ENCODE measurements at places on chromosomes 1 and 21. TPM values are rescaled to one million over a fixed set of nuclear protein-coding genes. Genes with fewer than 3 reads are reported as not detected.
A peak's percentile ranks its signal among the peaks of the same experiment; 100 is the strongest.

PADI1 gene
- total RNA-seq: 0.41 TPM

RPTN gene
- total RNA-seq: not detected

DNAJC8 gene
- total RNA-seq: 85.6 TPM

IGSF3 gene
- 32.0 TPM for total RNA-seq

SPRR4 gene
- not detected for total RNA-seq

ADAMTS1 gene
- total RNA-seq: 91.2 TPM

S100A11 gene
- 741 TPM for total RNA-seq

FLAD1 gene
- total RNA-seq: 23.0 TPM

IPO13 gene
- 39.2 TPM for total RNA-seq

AGT gene
- 18.1 TPM for total RNA-seq

TSSK3 gene
- 2.0 TPM for total RNA-seq

GRCh38 chr1:85649591-85649990 is 58.6 kb downstream of the ZNHIT6 start:
- peaks cover 6% of the 10 kb centered on the region for H3K4me1 ChIP-seq
- peaks cover 23% of the 10 kb centered on the region for H3K36me3 ChIP-seq
- H3K27me3 ChIP-seq: no peaks in the 10 kb centered on the region
- no peak for DNase-seq

GRCh38 chr21:36419996-36420395 is 34.8 kb downstream of the CHAF1B start:
- no peak overlapping the region for H3K27ac ChIP-seq
- peaks cover 13% of the 10 kb centered on the region for H3K4me1 ChIP-seq
- no peaks in the 10 kb centered on the region for H3K27me3 ChIP-seq
- DNase-seq: peak; percentile 93
- H3K36me3 ChIP-seq: peaks cover 5% of the 10 kb centered on the region
- H3K4me3 ChIP-seq: no peak overlapping the region

DNA sequence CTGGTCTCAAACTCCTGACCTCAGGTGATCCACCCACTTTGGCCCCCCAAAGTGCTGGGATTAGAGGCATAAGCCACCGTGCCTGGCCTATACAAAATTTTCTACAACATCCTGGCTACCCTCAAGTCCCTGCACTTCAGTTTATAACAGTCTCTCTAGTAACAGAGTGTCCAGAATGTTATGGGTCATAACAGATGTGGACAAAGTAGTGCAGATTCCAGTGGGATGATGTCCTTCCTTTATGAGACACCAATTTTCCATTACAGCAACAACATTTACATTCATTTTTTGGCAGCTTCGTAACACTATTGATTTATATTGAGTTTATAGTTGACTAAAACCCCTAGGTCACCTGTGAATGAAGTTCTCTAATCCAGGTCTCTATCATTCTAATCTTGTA is 429.4 kb upstream of the PTBP2 start:
- peaks cover 3% of the 10 kb centered on the region for H3K36me3 ChIP-seq
- no peak overlapping the region for H3K4me3 ChIP-seq
- no peak for DNase-seq
- H3K27me3 ChIP-seq: peaks cover 21% of the 10 kb centered on the region
- H3K27ac ChIP-seq: no peak overlapping the region

DNA sequence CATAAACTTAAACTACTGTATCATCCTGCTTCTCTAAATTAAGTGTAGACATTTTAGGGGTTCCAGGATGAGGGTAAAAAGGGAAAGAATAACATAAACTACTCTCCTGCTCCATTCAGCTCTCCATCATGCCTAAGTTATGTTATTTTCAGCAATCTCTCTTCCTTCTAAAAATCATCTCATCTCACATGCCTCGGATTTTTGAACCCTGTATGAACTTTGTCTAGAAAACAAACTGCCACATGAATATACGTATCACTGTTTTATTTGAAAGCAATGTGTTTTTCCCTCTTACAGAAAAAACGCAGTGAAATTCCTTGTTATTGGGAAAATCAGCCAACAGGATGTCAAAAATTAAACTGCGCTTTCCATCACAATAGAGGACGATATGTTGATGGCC is 32.6 kb downstream of the ZBED6 start:
- no peak overlapping the region for H3K27ac ChIP-seq
- H3K4me1 ChIP-seq: peaks cover 16% of the 10 kb centered on the region

DNA sequence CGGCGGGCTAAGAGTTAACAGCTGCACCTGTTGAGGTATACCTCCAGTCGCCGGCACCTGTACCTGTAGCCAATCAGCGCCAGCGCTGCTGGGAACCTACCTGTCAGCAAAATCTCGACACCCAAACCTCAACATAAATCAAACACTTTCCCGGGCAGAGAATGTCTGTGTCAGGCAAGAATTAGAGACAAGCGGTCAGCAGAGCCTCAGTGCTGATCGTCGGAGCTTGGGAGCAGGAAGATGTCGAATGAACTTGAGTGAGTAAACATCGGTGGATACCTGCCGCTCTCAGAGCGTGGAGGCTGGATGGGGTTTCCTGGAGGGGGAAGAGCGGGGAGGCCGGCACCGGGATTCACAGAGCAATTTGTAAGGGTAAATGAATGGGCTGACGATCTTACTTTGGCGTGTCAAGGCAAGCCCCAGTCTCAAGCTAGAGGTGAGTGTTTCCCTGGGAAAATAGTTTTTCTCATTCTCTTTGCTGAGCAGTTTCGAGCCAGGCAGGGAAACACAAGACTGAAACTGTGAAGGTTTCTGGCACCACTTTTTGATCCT is at the start of gene GRHL3:
TSS of gene GRHL3 (plus strand) at position 46 of the 552 bp plus-strand sequence. CDS start at position 241, 195 bp downstream.
- DNase-seq: no peak
- peaks cover 22% of the 10 kb centered on the region for H3K27me3 ChIP-seq
- H3K27ac ChIP-seq: no peak within 1 kb of the TSS
- no peaks in the 10 kb centered on the region for H3K36me3 ChIP-seq
- peak within 1 kb of the TSS; percentile 52 for H3K4me3 ChIP-seq
- peaks cover 36% of the 10 kb centered on the region for H3K4me1 ChIP-seq

- no peak overlapping the region for H3K4me3 ChIP-seq
- no peak for DNase-seq
- no peaks in the 10 kb centered on the region for H3K36me3 ChIP-seq
- H3K27ac ChIP-seq: peak overlapping the region; percentile 2
These were observed 21.0 kb downstream of the JUN start for GRCh38 chr1:58762806-58763205.

GRCh38 chr1:190003376-190003775 is 474.3 kb downstream of the BRINP3 start:
- H3K27ac ChIP-seq: no peak overlapping the region
- no peaks in the 10 kb centered on the region for H3K36me3 ChIP-seq
- no peaks in the 10 kb centered on the region for H3K27me3 ChIP-seq
- peaks cover 3% of the 10 kb centered on the region for H3K4me1 ChIP-seq
- DNase-seq: no peak

DNA sequence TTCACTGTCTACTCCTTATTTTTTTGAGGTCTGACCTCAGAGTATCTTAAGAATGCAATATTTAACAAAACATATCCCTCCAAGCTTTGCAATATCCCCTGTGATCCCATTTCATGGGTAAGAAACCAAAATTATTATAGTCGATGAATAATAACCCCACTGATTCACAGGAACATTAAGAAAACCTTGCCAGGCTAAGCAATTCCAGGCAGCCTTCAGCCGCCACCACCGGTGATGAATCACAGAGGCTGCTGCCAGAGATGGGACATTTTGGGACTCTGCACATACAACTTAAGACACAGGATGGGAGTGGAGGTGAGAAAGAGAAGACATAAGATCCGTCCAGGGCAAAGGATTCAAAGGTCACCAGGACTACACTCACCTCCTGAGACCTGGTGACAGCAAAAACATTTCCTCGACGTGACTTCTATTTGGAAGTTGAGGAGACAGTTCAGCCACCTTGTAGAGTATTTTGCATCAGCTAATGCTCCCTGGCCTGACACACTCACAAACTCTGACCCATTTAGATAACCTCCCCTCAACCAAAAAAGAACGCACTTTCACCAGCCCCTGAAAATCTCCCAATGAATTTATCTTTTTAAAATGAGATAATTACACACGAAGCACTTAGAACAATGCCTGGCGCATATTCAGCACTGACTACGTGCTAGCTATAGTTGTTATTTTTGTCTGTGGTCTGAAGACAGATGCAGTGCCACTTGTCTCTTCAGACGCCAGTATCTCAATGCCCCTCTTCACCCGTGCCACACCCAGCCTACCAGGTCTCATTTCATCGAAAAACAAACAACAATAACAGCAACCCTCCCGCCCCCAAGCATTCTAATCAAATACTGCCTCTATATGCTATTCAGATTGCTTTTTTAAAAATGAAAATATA is 17.8 kb upstream of the OVAAL start:
- no peaks in the 10 kb centered on the region for H3K36me3 ChIP-seq
- peak overlapping the region; percentile 75 for H3K27ac ChIP-seq
- peaks cover 4% of the 10 kb centered on the region for H3K27me3 ChIP-seq

DNA sequence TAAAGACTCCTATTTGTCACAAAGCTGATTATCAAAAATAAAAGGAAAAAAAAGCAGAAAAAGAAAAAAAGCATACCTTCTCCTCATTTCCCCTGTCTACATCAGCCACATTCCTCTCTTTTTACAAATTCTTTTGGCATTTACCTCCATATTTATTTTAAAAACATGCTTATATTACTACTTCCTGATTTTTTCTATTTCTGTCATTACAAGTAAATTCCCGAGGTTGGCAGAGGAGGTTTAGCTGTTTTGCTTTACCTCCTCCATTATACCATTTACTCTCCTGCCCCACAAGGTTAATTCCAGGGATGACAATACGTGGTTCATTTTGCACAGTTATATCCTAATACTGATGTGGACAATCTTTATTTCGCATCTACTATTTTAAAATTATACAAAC is 26.3 kb upstream of the CD34 start:
- H3K4me3 ChIP-seq: no peak overlapping the region
- DNase-seq: no peak
- H3K27me3 ChIP-seq: no peaks in the 10 kb centered on the region
- H3K36me3 ChIP-seq: no peaks in the 10 kb centered on the region
- H3K27ac ChIP-seq: peak overlapping the region; percentile 50
- peaks cover 27% of the 10 kb centered on the region for H3K4me1 ChIP-seq

DNA sequence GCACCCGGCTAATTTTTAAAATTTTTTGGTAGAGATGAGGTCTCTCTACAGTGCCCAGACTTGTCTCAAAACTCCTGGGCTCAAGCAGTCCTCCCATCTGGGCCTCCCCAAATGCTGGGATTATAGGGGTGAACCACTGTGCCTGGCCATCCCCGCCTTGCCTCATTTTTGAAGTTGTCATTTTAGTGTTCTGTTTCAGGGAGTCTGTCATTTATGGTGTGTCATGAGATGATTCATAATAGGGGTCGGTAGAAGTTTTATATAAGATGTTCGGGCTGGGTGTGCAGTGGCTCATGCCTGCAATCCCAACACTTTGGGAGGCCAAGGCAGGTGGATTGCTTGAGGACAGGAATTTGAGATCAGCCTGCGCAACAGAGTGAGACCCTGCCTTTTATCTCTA is 8.5 kb downstream of the PRCC start:
- no peak overlapping the region for H3K4me3 ChIP-seq
- no peak for DNase-seq
- peak overlapping the region; percentile 25 for H3K27ac ChIP-seq
- peaks cover 49% of the 10 kb centered on the region for H3K4me1 ChIP-seq

DNA sequence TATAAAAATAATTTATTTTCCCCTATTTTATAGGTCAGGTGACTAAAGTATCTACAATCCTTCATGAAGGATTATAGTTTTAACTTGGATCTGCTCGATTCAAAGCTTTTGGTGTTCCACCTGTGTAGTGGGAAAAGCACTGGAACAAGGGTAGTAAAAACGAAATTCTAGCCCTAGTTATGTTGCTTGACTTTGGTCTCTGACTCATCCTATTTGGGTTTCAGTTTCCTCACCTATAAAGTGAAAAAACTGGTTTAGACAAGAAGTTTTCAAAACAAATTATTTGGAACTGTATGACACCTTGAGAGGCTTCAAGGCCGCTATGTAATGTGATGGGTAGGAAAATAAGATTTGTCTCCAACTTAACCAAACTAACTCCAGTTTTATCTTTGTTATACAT is 505.2 kb upstream of the ZRANB2 start:
- no peak for DNase-seq
- H3K27ac ChIP-seq: no peak overlapping the region
- no peaks in the 10 kb centered on the region for H3K4me1 ChIP-seq
- no peaks in the 10 kb centered on the region for H3K27me3 ChIP-seq
- no peak overlapping the region for H3K4me3 ChIP-seq

DNA sequence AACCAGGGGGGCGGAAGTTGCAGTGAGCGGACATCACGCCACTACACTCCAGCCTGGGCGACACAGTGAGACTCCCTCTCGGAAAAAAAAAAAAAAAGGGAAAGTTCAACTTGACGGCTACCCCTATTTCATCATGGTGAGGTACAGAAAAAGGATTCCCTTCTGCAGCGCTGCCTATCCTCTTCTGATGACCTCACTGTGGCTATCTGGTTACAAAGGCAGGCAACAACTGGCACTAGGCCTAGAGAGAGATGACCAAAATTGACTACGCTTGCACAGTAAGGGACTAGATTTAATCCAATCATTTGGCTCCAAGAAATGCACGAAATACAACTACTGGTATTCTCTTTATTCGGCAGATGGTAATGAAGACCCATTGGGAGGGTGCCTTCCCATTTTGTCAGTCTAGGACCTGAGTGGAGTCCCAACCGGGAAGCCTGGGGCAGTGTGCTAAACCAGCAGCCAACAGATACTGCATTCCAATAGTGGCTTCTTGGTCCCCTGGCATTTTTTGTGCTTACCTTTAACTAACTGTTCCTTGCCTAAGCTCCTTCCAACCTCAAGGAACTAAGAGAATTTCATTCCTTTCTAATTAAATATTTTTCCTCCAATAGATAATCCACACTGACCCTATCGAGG is 36.6 kb downstream of the ITPKB start:
- H3K27ac ChIP-seq: peak overlapping the region; percentile 97
- peaks cover 26% of the 10 kb centered on the region for H3K4me1 ChIP-seq
- H3K36me3 ChIP-seq: no peaks in the 10 kb centered on the region
- peak overlapping the region; percentile 76 for H3K4me3 ChIP-seq
- H3K27me3 ChIP-seq: no peaks in the 10 kb centered on the region

- DNase-seq: no peak
- no peak overlapping the region for H3K4me3 ChIP-seq
- H3K27ac ChIP-seq: no peak overlapping the region
- H3K27me3 ChIP-seq: no peaks in the 10 kb centered on the region
- no peaks in the 10 kb centered on the region for H3K4me1 ChIP-seq
These were observed 483.9 kb downstream of the OMA1 start for GRCh38 chr1:58062635-58063034.

DNA sequence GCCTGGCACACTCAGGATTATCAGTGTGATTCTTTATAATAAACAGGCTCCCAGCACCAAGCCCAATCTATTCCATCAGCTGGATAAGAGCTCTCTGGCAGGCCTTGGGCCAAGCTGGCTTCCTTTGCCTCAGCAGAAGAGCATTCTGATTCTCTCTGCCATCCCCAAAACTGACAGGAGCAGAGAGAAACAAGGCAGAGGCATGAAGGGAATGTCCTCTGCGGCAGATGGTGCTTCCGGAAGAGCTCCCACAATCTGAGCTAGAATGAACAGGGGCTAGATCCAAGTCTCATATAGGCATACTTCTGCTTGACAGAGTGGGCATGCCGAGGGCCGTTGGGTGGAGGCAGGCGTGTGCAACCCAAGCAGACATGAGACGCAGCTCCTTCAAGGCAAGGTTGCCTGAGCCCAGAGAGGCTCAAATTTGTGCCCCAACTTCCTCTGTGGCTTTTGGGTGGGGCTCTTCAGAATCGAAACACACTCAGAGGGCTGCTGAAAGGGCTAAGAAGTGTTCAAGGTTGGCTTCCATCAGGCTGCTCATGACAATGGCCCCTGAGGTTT is 4.0 kb downstream of the CAPN2 start:
- H3K36me3 ChIP-seq: peaks cover 20% of the 10 kb centered on the region
- DNase-seq: peak; percentile 52
- H3K4me3 ChIP-seq: no peak overlapping the region
- H3K27ac ChIP-seq: peak overlapping the region; percentile 60
- peaks cover 89% of the 10 kb centered on the region for H3K4me1 ChIP-seq

GRCh38 chr1:158075078-158075477 is 81.6 kb downstream of the KIRREL1 start:
- H3K36me3 ChIP-seq: peaks cover 26% of the 10 kb centered on the region
- no peaks in the 10 kb centered on the region for H3K27me3 ChIP-seq
- H3K4me3 ChIP-seq: no peak overlapping the region
- H3K4me1 ChIP-seq: peaks cover 70% of the 10 kb centered on the region

All from chondrocyte (in vitro differentiated cells).